Naive B cell (primary cell): ENCODE measurements at places on chromosomes 7 and 10.
A peak's percentile ranks its signal among the peaks of the same experiment; 100 is the strongest.

- H3K4me1 ChIP-seq: peaks cover 7% of the 10 kb centered on the region
- DNase-seq: no peak
- H3K27me3 ChIP-seq: peaks cover 34% of the 10 kb centered on the region
- peak within 1 kb of the TSS; percentile 89 for H3K4me3 ChIP-seq
- H3K36me3 ChIP-seq: no peaks in the 10 kb centered on the region
- no peak within 1 kb of the TSS for H3K27ac ChIP-seq
These were observed at the start of gene CTBP2 for GRCh38 chr10:125159932-125160855. Gene CTBP2 (minus strand): TSS chr10:125160563.

GRCh38 chr7:131095346-131095745 is 232.3 kb upstream of the MKLN1 start:
- H3K36me3 ChIP-seq: peaks cover 10% of the 10 kb centered on the region
- H3K27ac ChIP-seq: no peak overlapping the region

GRCh38 chr10:88874281-88874680 is 5.8 kb upstream of the STAMBPL1 start:
- DNase-seq: no peak
- H3K36me3 ChIP-seq: no peaks in the 10 kb centered on the region
- H3K27me3 ChIP-seq: no peaks in the 10 kb centered on the region
- H3K27ac ChIP-seq: no peak overlapping the region

GRCh38 chr7:56493196-56493595 is 377.0 kb upstream of the NUPR2 start:
- H3K27ac ChIP-seq: no peak overlapping the region
- peaks cover 9% of the 10 kb centered on the region for H3K36me3 ChIP-seq
- no peaks in the 10 kb centered on the region for H3K27me3 ChIP-seq
- no peak overlapping the region for H3K4me3 ChIP-seq
- no peak for DNase-seq

DNA sequence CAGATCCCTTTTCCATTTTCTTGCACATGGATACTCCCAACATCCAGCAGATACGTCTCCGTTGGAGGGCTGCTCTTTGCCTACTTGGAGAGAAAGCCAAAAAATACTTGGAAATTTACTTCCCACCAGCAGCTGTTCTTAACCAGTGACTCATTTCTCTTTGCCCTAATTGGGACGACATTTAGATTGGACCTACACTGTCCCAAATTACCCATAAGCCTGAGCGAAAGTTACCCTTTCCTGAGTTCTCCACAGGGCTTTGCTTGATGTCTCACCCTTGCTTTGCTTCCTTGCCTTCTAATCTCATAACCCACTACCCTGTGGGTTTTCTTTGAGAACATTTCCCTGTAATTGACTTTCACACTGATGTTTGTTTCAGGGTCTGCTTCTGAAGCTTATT is 48.1 kb downstream of the SAMD8 start:
- peaks cover 26% of the 10 kb centered on the region for H3K4me1 ChIP-seq
- no peak overlapping the region for H3K27ac ChIP-seq
- DNase-seq: no peak
- H3K4me3 ChIP-seq: no peak overlapping the region

- H3K4me1 ChIP-seq: no peaks in the 10 kb centered on the region
- peak; percentile 29 for DNase-seq
- H3K27ac ChIP-seq: no peak overlapping the region
- peak overlapping the region; percentile 53 for H3K4me3 ChIP-seq
These were observed 99.6 kb upstream of the DIP2C start for GRCh38 chr10:788796-789748.

- no peaks in the 10 kb centered on the region for H3K27me3 ChIP-seq
- DNase-seq: no peak
- H3K36me3 ChIP-seq: peaks cover 8% of the 10 kb centered on the region
- H3K4me3 ChIP-seq: peak overlapping the region; percentile 97
These were observed 544 bp downstream of the PDK4 start for GRCh38 chr7:95595746-95596197.

GRCh38 chr7:72754312-72754711 is 73.7 kb downstream of the TYW1B start:
- no peak overlapping the region for H3K4me3 ChIP-seq
- peaks cover 19% of the 10 kb centered on the region for H3K36me3 ChIP-seq
- DNase-seq: no peak
- H3K27me3 ChIP-seq: no peaks in the 10 kb centered on the region
- no peaks in the 10 kb centered on the region for H3K4me1 ChIP-seq

DNA sequence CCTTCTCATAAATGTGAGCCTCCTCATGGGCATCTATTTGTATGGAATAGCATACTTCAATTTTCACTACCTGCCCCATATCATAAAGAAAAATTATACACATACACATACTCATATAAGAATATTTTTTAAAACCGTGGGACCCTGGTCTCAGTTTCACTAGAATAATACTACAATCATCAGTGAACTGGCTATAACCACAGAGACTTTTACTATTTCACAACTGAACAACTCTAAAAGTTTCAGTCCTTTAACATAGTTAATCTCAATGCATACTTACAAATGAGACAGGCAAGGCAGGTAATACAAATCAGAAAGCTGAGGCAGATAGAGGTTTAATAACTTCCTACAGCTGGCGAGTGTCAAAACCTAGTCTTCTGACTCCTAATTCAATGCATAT is 83.1 kb downstream of the LRRN3 start:
- no peaks in the 10 kb centered on the region for H3K4me1 ChIP-seq
- H3K27ac ChIP-seq: no peak overlapping the region
- no peaks in the 10 kb centered on the region for H3K27me3 ChIP-seq
- no peak overlapping the region for H3K4me3 ChIP-seq
- no peak for DNase-seq
- no peaks in the 10 kb centered on the region for H3K36me3 ChIP-seq

DNA sequence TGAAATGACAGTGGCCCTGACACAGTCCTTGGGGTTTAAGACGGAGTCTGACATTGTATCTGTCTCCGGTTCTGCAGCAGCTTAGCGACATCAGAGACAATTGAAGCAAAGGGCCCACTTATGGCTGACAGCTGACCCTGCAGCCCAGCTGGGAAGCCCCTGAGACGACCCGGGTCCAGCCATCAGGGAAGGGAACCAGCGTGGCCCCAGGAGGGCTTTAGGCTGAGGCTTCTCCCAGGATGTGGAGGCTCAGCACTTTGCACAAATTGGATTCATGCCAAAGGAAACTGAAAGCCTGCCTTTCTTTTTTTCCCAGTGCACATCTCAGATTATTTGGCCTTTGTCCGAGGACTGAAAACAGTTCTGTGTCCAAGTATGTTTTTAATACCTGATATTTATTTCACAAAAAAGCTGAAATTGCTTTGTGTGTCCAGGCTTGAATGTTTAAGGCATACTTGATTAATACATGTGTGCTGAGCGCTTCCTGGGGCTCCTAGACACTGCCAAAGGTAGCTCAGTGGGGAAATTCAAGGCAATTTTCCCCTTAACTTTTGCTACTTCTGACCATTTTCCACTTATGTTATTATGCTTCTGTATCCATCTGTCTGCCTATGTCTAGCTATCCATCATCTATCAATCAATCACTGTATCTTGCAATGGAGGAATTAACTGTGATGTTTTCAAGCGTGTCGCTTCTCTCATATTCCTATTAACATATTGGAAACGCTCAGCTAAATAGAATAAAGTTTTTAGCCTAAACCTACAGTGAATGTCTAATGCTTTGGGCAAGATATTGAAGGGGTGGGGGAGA is 34.8 kb downstream of the KLF6 start:
- H3K4me3 ChIP-seq: peak overlapping the region; percentile 60
- no peak for DNase-seq
- no peaks in the 10 kb centered on the region for H3K27me3 ChIP-seq

- H3K4me1 ChIP-seq: no peaks in the 10 kb centered on the region
- DNase-seq: no peak
- no peak overlapping the region for H3K27ac ChIP-seq
- H3K4me3 ChIP-seq: no peak overlapping the region
- no peaks in the 10 kb centered on the region for H3K27me3 ChIP-seq
These were observed 14.7 kb downstream of the AQP1 start for GRCh38 chr7:30926313-30926712.

- H3K27ac ChIP-seq: no peak overlapping the region
- no peak overlapping the region for H3K4me3 ChIP-seq
- no peaks in the 10 kb centered on the region for H3K36me3 ChIP-seq
- no peak for DNase-seq
- no peaks in the 10 kb centered on the region for H3K27me3 ChIP-seq
These were observed 6.9 kb upstream of the ZNF316 start for GRCh38 chr7:6630007-6630849.

- H3K4me3 ChIP-seq: no peak overlapping the region
- DNase-seq: no peak
- H3K27me3 ChIP-seq: no peaks in the 10 kb centered on the region
These were observed 812.2 kb downstream of the GRM8 start for GRCh38 chr7:126440542-126440941.
